ENCODE measurements at places on chromosomes 2 and 18.

DNA sequence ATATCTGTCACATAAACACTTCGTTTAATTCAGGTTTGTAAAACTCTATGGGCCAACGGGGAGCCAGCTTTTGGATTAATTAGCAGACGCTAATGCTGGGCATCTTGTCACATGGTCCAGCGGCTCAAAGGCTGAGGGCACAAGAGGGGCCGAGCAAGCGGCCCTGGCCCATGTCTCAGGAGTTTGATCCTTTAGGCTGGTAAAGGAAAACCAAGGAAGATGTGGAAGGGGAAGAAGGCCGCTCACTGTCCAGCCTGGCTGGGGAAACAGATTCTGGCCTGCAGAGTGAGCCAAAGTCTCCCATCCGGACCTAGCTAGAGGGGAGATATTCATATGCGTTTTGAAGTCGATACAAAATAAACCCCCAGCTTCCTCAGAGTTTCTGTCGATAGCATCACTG, 248.6 kb upstream of the SIX2 start:
- DNase-seq: no peak

DNA sequence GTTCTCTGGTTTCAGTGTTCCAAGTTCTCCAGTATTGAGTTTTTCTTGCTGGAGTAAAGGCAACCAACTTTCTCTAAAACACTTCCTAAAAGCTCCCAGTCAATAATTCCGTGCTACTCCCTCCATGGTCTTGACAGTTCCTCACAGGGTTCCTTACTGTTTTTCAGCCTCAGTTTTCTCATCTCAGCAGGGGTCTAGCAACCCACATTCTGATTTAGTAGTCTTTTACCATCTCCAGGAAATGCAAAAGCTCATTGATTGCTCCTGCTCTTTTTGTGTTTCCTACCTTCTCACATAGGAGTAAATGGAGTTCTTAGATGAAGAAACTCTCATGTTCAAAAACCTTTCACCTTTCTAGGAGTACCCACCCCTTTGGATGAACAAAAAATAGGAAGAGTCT, 978.8 kb upstream of the POU3F3 start:
- DNase-seq: no peak

GRCh38 chr2:8625399-8626300, 56.2 kb upstream of the ID2 start:
- DNase-seq: no peak

GRCh38 chr2:237180187-237180586, 94.5 kb downstream of the COPS8 start:
- DNase-seq: no peak

- DNase-seq: no peak
Measured at GRCh38 chr18:75937306-75937705, 509.8 kb upstream of the SMIM21 start.

DNA sequence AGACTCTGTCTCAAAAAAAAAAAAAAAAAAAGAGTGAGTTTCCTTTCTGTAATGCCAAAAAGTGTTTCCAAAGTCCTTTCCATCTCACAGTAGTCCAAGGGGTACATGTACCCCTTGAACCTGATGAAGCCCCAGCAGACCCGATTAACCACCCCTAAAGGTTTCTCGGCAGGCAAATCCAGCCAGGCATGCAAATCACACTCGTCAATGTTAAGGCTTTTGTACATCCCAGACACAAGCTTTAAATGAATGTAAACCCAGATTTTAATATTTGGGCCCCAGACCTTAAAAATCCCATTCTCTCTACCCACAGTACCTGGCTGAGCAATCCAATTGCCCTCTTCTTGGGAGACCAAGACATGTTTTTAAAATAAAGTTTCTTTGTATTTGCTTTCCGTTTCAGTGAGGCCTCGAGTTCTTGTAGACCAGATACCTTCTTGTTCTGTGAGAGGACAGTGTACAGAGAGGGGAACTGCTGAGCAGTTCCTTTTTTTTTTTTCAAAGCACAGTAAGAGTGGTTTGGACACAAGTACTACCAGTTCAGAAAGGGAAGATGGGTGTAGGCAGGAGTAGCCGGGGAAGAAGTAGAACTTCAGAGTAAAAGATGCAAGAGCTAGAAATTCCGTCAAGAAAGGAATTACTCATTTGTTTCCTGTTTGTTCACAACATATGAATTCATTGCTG, at the start of gene NLRC4:
TSS of gene NLRC4 (minus strand) at position 465 of the 684 bp plus-strand sequence. CDS start 8,111 bp downstream, outside the sequence.
- peak; percentile 35 for DNase-seq

DNA sequence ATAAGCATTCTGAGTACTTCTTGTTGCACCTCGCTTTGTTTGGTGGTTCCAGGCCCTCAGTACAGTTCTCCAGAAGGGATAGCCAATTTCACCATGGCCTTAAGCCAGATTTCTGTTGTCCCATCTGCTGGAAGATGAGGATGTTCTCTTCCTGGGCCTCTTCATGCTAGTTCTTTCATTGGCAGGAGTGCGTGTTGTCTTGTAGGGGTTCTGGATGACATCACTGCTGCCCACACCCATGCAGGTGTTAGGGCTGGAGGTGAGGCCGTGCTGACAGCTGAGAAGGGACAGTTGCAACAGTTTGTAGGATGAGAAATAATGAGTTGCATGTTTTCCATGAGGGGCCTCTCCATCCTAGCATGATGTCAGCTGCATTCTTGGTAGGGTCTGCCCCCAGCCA, 142.9 kb downstream of the LDLRAD4 start:
- no peak for DNase-seq

DNA sequence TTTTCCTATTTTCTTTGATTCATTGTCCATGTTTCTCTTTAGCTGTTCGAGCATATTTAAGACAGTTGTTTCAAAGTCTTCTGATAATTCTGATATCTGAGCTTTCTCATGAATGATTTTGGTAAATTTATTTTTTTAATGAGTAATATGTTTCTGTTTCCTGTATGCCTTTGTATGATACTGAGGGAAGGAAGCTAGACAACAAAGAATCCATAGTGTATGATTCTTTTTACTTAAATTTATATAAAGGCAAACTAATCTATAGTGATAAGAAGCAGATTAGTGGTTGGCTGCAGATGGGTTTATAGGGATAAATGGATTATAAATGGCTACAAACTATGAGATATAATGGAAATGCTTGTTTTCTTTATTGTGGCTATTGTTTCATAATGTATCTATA, 352.7 kb upstream of the CDH2 start:
- no peak for DNase-seq

DNA sequence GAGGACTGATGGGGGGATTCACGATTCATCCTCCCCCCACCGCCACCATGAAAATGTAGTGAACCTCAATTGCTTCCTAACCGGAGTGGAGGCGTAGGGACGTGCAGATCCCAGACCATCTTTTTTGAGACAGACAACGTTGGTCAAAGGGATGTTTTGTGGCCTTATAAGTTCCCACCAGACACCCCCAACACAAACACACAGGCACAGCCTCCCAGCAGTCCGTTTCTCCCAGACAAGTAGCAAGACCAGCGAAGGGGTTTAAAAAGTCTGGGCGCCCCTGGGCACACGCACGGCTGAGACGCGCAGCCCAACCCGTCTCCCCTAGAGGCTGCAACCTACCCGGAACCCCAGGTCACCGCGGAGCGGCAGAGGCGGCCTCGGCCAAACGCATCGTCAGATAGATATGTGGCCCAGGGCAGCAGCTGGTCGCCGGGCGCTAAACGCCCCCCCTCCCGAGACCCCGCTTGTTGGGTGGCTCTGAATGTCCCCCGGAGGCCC, 1.3 kb downstream of the GBX2 start:
- no peak for DNase-seq

- no peak for DNase-seq
Measured at GRCh38 chr18:69635482-69635881, 234.8 kb downstream of the DOK6 start.

DNA sequence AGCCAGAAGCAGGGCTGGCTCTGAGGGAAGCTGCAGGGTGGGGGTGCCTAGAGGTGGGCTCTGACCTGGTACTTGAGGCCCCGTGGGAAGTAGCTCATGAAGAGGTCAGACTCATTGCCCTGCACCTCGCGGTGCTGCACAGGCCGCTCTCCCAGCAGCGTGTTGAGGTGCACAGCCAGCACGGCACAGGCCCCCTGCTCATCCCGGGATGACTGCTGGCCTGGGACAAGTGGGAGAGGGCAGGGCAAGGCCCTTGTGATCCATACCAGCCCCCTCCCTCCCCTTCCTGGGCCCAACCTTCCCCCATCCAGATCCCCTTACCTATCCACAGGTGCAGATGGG, 8.7 kb downstream of the CAPG start:
- no peak for DNase-seq

GRCh38 chr2:42754021-42754775, 9.7 kb downstream of the OXER1 start:
- peak; percentile 53 for DNase-seq

GRCh38 chr2:75035444-75036353, 77.3 kb downstream of the POLE4 start:
- DNase-seq: no peak

GRCh38 chr2:63591566-63592175, 2.9 kb downstream of the MDH1 start:
- no peak for DNase-seq

- DNase-seq: no peak
Measured at GRCh38 chr2:160726046-160726445, 232.4 kb upstream of the RBMS1 start.

- no peak for DNase-seq
Measured at GRCh38 chr18:22482948-22483347, 65.2 kb upstream of the CTAGE1 start.

- peak; percentile 47 for DNase-seq
Measured at GRCh38 chr2:128531856-128532255, 213.2 kb upstream of the HS6ST1 start.

DNA sequence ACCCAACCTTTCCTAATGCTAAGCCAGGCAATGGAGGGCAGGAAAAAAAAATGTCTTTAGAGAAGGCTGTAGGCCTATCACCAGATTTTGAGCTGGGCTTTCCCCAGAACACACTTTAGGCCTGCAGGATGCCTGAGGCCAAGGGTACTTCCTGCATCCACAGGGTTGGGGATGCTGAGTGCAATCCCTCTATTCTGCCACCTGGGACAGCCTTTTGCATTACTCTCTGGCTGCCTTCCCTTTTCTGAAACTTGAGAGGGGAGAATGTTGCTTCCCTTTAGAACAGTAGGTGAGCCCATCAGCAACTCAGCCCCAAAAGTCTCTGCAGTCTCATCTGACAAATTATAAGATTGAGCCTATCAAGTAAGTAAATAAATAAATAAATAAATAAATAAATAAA, 195.2 kb downstream of the SLC8A1 start:
- DNase-seq: peak; percentile 53

DNA sequence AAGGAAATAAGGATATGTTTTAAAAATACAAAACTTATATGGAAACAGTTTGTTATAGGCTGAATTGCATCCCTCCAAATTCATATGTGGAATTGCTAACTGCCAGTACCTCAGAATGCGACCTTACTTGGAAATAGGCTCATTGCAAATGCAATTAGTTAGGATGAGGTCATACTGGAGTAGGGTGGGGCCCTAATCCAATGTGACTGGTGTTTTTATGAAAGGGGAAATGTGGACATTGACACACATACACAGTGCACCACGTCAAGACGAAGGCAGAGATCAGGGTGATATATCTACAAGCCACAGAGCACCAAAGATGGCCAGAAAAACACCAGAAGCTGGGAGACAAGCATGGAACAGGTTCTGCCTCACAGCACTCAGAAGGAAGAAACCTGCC, 494.2 kb downstream of the TSN start:
- DNase-seq: no peak

DNA sequence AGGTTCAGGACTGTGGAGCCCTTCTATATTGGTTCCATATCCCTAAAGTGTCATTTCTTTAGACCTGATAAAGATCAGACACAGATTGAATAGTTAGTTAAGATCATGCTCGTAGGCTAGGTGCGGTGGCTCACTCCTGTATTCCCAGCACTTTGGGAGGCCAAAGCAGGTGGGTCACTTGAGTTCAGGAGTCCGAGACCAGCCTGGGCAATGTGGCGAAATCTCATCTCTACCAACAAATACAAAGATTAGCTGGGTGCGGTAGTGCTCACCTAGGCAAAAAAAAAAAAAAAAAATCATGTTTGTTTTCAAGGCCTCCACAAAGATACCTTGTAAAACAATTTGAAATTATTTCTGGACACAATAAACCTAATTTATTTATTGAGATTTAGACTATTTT, 4.6 kb upstream of the ANKAR start:
- DNase-seq: no peak

DNA sequence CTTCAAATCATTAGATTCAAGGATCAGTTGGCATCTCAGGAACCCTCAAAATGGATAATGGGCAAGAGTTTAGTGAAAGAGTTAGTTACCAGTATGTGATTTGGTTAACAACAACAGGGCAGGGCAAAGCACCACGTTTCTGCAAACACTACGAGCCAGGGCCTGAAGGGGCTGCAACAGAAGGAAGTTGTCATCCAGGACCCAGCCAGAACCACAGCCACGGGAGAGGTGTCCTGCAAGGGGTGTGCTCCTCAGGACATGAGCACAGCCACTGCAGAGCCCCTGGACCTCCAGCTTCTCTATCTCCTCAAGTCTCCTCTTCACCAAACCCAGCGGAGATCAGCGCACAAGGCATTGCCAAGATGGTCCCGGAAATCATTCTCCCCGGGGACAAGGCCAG, 173.3 kb upstream of the PIEZO2 start:
- no peak for DNase-seq

- DNase-seq: peak; percentile 24
Measured at GRCh38 chr2:55010149-55010591, 40.1 kb downstream of the RTN4 start.

- no peak for DNase-seq
Measured at GRCh38 chr2:239349453-239350135, 51.2 kb downstream of the HDAC4 start.

GRCh38 chr2:238498188-238498587, 71.5 kb downstream of the ASB1 start:
- no peak for DNase-seq

DNA sequence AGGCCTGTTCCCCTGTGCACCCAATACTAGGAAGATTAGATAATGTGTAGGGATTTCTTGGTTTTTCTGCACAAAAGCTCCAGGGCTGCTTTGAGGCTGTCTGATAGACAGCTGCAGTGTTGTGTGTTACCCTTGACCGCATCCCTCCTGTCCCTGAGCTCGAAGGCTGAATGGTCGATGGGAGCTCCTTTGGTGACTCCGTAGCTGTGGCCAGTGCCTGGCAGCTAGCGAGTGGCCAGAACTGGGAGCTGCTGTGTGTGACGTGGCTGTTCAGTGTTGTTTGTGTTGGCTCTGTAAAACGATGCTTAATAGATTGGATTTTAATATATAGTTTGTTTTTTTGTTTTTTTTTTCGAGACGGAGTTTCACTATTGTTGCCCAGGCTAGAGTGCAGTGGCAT, 170.0 kb downstream of the AGAP1 start:
- no peak for DNase-seq

- DNase-seq: no peak
Measured at GRCh38 chr18:8037296-8037695, 470.2 kb downstream of the PTPRM start.

GRCh38 chr2:127313406-127313805, 19.5 kb upstream of the ERCC3 start:
- DNase-seq: no peak

- DNase-seq: no peak
Measured at GRCh38 chr2:85445316-85446295, 27.1 kb downstream of the SH2D6 start.

- DNase-seq: peak; percentile 18
Measured at GRCh38 chr2:216486708-216487107, 11.9 kb upstream of the RPL37A start.

- no peak for DNase-seq
Measured at GRCh38 chr2:45691171-45691999, 39.9 kb downstream of the PRKCE start.
